H4 (cell line): ENCODE measurements at places on chromosomes 2 and 18. TPM values are rescaled to one million over a fixed set of nuclear protein-coding genes. Genes with fewer than 3 reads are reported as not detected.

- DNase-seq, result no peak
Measured at GRCh38 chr2:1611886-1612285, 132.4 kb downstream of the PXDN start.

VIT gene
- total RNA-seq, result 2.4 and 3.6 TPM in 2 replicates

SLC11A1 gene
- total RNA-seq, result 0.04 and 0.10 TPM in 2 replicates

DNA sequence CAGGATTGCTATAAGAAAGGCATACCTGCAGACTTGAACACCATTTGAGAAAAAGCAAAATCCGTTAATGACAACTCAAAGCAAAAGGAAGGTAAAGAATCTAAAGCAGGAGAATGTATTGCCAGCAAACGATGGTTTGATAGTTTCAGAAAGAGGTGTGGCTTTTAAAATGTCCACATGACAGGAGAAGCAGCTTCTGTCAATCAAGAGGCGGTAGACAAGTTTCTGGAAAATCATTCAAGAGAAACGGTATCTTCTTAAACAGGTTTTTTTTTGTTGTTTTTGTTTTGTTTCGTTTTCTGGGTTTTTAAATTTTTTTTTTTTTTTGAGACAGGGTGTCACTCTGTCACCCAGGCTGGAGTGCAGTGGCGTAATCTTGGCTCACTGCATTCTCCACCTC lies 13.8 kb downstream of the CLEC4F start:
- DNase-seq, result no peak
